ENCODE measurements at places on chromosomes 16 and 17.

- no peak for DNase-seq
Observed at GRCh38 chr16:86405319-86405718, 105.0 kb upstream of the FOXF1 start.

- no peak for DNase-seq
Observed at GRCh38 chr16:27547134-27547533, 2.6 kb downstream of the GTF3C1 start.

GRCh38 chr16:78446992-78447563 lies 347.6 kb downstream of the WWOX start:
- DNase-seq, result no peak

GRCh38 chr17:43010667-43011308 lies 4.2 kb downstream of the IFI35 start:
- DNase-seq, result no peak

DNA sequence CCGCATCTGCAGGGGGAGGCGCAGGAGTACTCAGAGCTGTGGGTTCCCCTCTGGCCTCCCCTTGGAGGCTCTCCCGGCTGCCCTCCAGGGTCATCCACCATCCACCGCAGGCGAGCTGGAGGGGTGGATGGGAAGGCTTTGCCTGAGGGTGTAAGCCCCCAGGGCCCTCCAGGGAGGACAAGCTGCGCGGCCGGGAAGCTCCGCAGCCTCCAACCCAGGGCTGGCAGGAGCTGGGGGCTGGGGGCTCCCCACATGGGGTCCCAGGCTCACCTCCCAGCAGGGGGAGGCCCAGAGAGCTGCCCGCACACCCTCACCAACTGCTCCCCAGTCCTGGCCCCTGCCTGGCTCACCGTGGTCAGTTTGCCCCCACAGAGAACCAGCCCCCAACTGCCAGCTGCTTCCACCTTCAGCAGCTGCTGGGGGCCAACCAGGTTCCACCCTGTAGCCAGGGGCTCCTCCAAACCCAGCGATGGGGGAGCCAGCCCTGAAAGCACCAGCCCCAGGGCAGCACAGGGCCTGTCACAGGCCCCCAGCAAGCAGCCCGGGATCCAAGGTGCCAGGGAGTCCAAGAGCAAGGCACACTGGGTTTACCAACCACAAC lies 19.8 kb upstream of the CHMP6 start:
- no peak for DNase-seq

DNA sequence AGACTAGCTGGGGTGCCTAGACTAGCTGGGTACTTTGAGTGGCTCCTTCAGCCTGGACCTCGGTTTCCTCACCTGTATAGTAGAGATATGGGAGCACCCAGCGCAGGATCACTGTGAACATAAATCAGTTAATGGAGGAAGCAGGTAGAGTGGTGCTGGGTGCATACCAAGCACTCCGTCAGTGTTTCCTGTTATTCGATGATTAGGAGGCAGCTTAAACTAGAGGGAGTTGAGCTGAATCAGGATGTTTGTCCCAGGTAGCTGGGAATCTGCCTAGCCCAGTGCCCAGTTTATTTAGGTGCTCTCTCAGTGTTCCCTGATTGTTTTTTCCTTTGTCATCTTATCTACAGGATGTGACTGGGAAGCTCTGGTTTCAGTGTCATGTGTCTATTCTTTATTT lies 8.4 kb upstream of the TMEM235 start:
- DNase-seq, result no peak
